ENCODE measurements at places on chromosomes 3 and 15.

GRCh38 chr3:72295962-72296450 is 511.1 kb upstream of the PROK2 start:
- no peak for DNase-seq

DNA sequence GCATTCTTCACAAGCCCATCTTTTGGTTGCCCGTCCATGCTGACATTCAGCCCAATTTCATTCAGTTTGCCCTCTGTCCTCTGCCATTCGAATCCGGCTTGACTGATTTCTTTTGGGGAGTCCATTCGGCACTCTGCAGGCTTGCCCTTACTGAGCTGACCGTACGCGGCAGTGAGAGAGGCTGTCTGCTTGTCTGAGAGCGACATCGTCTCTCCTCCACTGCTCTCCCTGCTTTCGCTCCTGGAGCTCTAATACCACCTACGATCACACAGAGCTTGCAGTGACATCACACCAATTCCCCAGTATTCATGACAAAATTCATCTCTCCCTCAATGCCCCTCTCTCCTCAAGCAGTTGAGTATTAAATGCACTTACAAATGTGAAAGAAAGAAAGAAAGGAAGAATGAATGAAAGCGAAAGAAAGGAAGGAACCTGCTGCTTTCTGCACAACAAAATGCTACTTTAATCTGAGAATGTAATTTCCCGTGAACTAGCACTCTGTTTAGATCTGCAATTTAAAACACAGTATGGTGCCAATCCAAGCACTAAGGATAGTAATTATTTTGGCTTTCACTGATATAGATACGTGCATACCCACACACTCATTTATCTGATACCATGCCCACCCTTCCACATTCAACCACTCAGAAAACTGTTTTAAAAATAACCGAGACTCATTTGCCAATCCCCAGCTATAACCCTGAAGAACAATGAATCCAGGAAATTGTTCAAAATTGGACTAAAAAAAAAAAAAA is 89.5 kb downstream of the DHX30 start:
- DNase-seq, result no peak

- DNase-seq, result no peak
These were observed 118.4 kb upstream of the FLNB start for GRCh38 chr3:57889807-57890206.

- no peak for DNase-seq
These were observed 133.9 kb downstream of the MYLK start for GRCh38 chr3:123750209-123750608.

DNA sequence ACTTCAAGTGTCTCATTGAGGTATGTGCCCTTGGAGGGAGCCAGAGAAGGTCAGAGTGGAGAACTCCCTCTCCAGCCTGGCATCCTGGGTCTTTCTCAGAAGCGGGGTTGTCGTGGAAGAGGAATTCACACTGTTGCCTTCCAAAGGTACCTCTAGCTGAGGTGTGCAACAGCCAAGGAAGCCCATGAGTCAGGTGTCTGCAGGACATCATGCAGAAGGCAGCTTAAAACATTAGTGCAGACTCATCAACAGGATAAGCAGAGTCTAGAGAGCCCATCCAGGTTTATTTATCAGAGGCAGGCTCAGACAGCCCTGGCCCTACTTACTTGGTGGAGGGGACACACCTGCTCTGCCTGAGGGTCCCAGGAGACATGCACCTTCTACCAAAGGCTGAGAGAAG is 95.6 kb upstream of the TPM1 start:
- no peak for DNase-seq

DNA sequence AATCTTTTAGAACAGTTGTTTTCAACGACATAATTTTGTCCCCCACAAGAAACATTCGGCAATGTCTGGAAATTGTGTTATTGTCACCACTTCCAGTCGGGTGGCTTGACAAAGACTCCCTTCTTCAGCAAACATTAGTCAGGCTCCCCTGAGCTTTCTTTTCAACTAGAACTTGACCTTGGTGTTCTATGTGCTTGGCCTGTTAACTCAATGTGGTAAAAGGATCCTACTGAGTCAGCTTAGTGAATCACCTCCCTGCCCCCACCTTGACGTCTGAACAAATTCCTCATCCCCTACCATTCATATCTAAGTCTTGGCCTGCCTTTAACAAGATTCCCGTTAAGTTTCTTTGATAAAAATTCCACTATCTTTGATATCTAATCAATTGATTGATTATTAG is 465.0 kb upstream of the ROBO1 start:
- DNase-seq, result no peak

DNA sequence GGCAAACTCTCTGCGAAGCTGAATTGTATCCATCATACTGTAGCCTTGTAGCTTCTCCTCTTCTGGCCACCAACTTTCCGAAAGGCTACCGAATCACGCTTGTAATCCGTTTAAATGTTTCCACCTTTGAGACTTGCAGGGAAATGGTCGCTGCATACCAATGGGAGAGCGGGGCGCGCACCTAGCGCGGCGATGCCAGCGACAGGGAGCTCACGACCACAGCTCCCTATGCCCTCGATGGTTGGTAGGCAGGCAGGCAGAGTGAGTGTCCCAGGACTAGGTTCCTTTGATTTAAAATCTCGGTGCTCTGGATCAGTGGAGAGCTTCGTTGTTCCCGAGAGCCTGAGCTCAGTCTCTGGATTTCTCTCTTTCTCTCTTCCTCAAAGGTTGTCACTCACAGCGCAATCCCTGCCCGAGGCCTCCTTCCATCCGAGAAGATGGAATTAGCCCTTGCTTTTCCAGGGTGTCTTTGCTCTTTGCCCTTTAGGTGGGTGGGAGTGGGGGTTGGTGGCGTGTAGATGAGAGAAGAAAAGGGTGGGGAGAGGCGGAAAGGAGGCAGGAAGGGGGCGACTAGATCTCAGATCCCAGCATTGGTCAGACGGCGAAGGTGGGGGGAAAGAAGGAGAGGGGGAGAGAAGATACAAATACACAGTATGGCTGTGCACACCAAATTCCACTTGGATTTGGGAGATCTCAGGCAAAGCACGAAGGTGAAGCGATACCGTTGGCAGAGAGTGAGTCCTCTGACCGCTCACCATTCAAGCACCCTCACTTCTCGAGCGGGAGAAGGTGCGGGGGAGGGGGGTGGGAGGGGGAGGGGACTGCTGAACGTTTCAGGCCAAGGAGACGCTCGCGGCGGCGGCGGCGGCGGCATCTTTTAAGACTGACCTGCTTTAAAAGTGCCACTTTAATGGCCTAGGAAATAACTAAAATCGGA is at the start of gene SLITRK3:
SLITRK3 (minus strand) TSS at position 745 of the 937 bp plus-strand sequence. CDS start 5,554 bp downstream, outside the sequence.
- no peak for DNase-seq

DNA sequence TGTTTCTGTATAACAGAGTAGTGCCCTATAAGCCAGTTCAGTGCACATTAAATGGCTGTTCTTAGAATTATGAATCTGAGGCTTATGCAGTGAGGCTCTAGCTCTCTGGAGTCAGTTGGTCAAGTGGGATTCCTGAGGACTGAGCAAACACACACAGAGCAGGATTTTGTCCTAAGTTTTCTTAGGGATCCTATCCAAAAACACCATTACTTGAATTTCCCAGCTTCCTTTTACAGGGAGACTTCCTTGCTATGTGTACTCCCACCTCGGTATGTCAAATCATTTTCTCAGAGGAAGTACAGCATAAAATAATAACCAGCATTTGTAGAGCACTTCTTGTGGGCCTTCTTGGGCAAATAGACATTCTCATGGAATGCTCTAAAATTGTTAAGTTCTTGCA is 63.1 kb upstream of the GOLGA6B start:
- no peak for DNase-seq

- DNase-seq, result no peak
These were observed 39.3 kb downstream of the DGKG start for GRCh38 chr3:186322761-186323160.

GRCh38 chr15:99305761-99306505 is 54.7 kb downstream of the LRRC28 start:
- no peak for DNase-seq

- no peak for DNase-seq
These were observed 57.7 kb downstream of the LIPC start for GRCh38 chr15:58489289-58490085.

GRCh38 chr3:27596921-27597320 is 112.7 kb upstream of the SLC4A7 start:
- no peak for DNase-seq

DNA sequence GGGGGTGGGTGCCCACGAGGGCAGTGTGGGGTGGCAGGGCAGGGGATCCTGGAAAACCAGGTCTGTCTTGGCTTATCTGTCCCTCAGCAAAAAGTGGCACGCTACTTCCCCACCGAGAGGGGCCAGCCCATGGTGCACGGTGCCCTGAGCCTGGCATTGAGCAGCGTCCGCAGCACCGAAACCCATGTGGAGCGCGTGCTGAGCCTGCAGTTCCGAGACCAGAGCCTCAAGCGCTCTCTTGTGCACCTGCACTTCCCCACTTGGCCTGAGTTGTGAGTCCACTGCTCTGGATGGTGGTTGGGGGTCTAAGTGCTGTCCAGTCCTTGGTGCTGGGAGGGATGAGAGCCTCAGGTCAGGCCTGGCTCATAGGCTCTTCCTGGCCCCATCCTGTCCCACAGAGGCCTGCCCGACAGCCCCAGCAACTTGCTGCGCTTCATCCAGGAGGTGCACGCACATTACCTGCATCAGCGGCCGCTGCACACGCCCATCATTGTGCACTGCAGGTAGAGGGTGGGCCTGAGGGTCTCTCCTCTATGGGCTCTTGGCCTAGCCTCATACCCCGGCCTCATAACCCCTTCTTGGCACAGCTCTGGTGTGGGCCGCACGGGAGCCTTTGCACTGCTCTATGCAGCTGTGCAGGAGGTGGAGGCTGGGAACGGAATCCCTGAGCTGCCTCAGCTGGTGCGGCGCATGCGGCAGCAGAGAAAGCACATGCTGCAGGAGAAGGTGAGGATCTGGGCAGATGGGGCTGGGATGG is 31.1 kb downstream of the PTPN23 start:
- DNase-seq, result no peak

- DNase-seq, result no peak
These were observed 30.8 kb downstream of the CORO2B start for GRCh38 chr15:68609629-68610028.

DNA sequence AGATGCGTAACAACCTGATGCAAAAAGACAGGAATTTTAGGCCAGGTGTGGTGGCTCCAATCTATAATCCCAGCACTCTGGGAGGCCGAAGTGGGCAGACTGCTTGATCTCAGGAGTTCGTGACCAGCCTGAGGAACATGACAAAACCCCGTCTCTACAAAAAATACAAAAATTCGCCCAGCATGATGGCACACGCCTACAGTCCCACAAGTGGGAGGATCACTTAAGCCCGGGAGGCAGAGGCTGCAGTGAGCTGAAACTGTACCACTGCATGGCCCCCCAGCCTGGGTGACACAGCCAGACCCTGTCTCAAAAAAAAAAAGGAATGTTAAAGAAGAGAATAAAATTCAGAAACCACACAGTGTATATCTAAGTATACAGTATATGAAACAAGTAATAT is 40.7 kb downstream of the PTPN9 start:
- DNase-seq, result no peak

DNA sequence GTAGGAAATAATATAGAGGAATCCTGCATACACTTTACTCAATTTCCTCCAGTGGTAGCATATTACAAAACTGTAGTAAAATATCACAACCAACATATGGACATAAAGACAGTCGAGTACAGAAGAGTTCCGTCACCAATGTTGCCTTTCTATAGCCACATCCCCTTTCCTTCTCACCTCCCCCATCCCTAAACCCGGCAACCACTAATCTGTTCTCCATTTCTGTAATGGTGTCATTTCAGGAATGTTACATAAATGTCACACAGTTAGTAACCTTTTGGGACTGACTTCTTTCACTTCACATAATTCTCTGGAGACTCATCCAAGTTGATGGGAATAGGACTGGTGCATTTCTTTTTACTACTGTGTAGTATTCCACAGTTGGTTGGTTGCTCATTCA is 41.4 kb upstream of the ATG7 start:
- no peak for DNase-seq

DNA sequence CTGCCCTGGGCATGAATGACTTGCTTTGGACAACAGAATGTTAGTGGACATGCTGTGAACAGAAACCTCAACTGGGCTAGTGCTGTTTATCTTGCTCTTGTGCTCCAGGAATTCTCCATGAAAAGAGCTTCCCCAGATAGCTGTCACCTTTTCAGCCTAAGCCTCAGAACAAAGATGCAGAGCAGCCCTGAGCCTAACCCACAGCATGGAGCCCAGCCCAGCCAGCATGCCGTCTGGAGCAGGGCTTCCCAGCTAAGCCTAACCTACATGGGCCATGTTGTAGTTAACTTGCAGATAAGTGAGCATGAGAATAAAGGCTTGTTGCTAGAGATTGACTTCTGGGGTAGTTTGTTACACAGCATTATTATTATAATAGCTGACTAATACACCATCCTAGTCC is 48.9 kb downstream of the SCN5A start:
- no peak for DNase-seq

- no peak for DNase-seq
These were observed 494.5 kb downstream of the RBMS3 start for GRCh38 chr3:29775340-29775739.

GRCh38 chr3:159380891-159381290 is 579.0 kb downstream of the MFSD1 start:
- DNase-seq, result no peak

GRCh38 chr3:8784676-8785435 is 15.4 kb upstream of the OXTR start:
- no peak for DNase-seq

DNA sequence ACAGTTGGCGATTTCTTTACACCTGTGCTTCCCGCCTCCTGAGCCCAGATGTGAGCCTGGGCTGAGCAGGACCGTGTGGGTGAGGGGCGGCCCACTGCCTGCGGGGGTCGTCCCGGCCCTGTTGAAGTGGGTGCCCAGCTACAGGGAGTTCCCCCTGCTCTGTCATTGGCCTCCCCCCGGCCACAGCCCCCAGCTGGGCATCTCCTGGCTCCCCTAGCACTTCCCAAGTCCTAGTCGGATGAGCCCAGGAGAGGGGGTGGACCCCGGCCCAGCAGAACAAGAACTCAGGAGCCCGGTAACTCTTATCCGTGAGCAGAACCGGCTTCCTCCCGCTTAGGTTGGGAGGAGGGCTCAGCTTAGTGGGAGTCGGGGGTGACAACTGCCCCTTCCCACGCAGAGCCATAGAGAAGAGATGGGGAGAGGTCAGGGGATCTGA is 757 bp downstream of the PAQR5 start:
- DNase-seq, result no peak

- DNase-seq, result no peak
These were observed 1.4 kb downstream of the MBNL1 start for GRCh38 chr3:152269831-152270734.

- no peak for DNase-seq
These were observed 24.2 kb upstream of the GMPPB start for GRCh38 chr3:49747792-49748480.

DNA sequence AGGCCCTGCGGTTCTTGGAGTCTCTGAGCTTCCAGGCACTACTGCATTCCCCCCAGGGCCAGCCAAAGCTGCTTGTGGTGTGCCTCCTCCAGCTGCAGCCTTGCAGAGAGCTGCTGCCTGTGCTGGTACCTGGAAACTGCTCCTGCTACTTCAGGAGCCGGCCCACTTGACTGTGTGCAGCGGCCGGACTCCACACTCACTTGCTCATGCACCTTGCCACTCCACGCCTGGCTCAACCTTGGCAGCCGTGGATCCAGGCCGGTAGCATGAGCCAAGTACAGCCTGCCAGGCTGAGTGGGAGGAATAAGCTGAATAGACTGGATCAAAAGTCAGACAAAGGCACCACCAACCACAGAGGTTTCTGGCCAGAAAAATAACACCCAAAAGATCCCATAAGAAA is 169.7 kb downstream of the TJP1 start:
- DNase-seq, result no peak

- no peak for DNase-seq
These were observed 176.6 kb downstream of the IL20RB start for GRCh38 chr3:137134431-137134830.

GRCh38 chr15:101372149-101372577 is 77.1 kb upstream of the SNRPA1 start:
- DNase-seq, result no peak

- no peak for DNase-seq
These were observed 156.6 kb downstream of the MYRIP start for GRCh38 chr3:39965997-39966396.
